ENCODE measurements at places on chromosomes 1 and 21.

- DNase-seq: no peak
Observed at GRCh38 chr1:56084246-56084645, 495.1 kb downstream of the PLPP3 start.

DNA sequence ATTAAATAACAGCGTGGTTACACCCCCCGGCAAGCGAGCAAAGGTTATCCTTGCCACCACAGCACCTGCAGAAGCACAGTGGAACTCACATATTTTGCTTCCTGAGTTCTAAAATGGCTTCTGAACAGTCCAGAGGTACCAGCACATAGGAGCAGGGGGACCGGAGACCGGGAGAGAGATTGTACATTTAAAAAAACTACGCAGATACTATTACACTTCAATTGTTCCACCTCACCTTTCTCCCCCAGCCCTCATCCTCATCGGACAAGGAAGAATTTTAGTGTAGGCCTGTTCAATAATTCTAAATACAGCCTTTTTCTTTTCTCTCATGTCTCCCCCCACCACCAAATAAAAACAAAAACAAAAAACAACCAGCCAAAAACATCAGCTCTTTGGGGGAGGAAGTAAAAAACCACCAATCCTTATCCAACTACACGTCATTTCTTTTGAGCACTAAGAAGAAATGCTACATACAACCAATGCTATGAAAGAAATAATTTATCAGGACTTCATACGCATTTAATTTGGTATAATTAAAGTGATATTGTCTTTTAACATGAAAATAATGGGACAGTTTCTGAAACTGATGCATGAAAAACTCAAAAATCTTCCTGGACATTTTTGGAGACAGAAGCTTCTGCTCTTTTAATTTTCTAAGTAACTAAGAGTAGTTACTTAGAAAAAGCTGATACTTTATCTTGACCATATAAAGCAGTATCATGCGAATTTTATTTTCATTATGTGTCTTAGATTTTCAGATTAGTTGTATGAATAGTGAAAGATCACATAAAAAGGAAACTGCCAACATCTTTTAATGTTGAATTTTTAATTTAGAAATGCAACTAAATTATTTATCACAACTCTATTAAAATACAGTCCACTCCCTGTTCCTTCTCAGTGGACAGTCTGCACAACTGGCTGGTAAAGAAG, 9.1 kb downstream of the CDKN2C start:
- DNase-seq: no peak

GRCh38 chr1:205458777-205459566, 3.1 kb upstream of the BLACAT1 start:
- no peak for DNase-seq

DNA sequence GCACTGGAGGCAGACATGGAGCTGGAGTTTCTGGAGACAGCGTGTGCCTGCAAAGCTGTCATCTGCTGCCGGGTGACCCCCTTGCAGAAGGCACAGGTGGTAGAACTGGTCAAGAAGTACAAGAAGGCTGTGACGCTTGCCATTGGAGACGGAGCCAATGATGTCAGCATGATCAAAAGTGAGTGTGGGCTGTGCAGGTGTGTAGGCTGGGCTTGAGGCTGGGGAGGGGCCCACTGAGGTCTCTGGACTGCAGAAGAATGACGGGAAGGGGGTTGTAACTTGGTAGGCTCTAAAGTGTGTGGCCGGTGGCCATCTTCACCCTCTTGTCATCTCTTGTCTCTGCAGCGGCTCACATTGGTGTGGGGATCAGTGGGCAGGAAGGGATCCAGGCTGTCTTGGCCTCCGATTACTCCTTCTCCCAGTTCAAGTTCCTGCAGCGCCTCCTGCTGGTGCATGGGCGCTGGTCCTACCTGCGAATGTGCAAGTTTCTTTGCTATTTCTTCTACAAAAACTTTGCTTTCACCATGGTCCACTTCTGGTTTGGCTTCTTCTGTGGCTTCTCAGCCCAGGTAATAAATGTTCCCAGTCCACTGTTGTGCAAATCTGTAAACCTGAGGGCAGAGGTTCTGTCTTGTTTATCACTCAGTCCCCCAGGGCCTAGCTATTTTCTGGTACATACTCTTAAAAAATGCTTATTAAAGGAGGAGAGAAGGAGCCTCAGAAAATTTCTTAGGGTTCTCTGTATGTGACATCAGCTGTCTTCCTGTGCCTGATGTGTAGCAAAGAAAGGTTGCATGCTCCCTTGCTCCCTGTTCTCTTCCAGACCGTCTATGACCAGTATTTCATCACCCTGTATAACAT, 19.9 kb downstream of the ATP8B2 start:
- no peak for DNase-seq

DNA sequence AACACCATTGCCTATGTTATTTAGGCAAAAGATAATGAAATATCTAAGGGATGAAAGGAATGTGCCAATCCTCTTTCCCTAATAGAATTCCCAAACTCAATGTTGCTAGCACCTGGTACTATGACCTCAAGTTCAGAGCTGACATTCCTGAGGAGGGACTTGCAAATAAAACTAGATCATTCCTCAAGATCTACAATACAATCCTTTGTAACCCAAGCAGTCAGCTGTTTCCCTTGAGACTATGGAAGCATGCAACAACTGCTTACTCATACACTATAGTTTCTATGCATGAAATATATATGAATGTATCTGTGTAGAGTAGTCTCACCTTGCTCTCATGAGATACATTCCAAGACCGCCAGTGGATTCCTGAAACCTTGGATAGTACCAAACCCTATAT, 65.0 kb downstream of the ABL2 start:
- DNase-seq: no peak

DNA sequence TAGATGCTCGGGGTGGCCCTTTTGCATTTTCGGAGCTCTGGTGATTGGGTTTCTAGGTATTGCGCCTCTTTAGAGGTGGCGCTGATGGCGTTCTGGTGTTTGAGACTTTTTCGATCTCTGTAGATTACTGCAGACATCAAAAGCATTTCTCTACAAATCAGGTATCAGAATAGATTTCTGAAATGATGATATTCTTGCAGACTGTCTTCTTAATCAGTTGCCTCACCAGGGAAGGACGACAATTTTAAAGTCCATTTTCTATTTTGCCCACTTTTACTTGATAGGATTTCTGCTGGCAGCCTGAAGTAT, 65.2 kb upstream of the VAMP3 start:
- no peak for DNase-seq

DNA sequence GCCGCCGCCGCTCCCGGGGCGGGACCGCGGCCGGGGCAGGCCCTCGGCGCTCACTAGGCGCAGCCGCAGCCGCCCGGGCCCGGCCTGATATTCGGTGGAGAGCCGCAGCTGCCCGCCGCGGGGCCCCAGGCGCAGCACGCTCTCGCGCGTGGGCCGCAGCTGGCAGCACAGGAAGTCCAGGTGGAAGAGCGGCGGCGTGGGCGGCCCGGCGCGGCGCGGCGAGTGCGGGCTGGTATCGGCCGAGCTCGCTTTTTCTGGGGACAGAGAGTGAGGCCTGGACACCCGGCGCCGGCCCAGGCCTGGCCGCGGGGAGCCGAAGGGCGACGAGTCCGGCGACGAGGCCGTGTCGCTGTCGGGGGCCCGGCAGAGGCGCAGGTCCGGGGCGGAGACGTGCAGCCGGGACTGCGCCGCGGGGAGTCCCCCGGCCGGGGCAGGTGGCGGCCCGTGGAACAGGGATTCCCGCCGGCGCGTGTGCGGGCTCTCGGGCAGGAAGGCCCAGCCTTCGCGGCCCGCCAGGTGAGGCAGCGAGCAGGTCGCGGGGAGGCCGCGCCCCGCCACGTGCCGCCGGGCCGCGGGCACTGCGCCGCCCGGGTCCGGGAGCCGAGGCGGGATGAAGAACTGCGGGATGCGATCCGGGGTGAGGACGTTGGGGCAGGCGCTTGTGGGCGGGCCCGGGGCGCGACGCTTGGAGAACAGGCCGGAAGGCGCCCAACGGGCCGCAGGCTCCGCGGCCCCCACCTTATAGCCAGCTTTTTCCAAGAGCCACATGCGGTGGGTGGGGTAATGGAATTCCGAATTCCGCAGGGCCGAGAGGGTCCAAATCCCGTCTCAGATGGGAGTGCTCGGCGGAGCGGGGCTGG, 1.2 kb downstream of the C2CD4D start:
- DNase-seq: no peak

DNA sequence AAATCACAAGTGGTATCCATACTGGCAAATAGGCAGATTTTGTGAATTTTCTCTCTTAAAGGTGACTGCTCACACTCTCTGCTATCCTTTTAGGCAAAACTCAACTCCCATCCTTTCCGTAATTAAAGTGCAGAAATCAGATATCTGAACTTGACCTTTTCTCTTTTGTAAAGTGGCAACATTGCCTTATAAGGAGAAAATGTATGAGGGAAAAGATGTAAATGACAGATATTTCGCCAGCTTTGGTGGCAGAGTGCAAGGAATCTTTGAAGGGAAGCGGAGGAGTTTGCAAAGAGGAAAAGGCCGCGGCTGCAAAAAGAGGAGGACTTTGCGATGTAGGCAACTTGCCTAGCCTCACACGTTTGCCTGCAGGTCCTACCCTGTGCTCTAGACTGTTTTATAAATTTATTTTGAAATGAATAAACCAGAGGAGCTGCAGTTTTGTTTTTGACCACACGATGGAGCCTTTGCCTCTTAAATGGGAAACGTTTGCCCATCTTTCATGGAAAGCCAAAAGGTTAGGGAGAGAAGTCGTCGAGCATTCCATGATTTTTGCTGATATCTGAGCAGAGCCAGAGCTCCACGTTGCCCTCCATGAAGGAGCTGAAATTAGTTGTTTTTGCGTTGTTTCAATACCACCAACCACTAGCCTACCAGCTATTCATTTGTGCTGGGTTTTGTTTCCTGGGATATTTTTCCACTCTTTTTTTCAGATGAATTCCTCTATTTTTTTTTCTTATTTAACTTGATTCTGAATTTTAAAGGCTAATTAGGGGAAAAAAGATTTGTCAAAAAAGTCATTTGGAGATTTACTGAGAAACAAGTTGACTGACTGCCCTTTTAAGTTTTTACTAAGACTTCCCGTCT, 242.3 kb downstream of the LMX1A start:
- no peak for DNase-seq

GRCh38 chr1:51175278-51175677, 60.8 kb upstream of the RNF11 start:
- DNase-seq: no peak

DNA sequence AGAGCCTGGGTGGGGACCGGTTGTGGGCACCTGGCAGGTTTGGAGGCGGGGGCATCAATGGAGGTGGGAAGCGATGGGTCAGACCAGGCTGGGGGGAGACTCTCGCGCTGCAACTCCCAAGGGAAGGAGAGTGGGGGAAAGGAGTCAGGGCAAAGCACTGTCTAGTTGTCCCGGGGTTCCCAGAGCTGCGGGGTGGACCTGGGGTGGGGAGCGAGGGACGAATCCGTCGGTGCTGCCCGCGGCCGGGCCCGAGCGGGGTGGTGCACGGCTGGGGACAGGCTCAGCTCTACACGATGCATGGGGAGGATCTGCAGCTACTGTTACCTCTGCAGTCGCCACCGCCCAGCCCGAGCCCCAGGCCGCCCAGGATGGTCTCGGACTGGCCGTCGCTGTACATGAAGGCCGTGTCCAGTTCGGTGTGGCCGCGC, 427 bp downstream of the AKR7A2 start:
- no peak for DNase-seq

DNA sequence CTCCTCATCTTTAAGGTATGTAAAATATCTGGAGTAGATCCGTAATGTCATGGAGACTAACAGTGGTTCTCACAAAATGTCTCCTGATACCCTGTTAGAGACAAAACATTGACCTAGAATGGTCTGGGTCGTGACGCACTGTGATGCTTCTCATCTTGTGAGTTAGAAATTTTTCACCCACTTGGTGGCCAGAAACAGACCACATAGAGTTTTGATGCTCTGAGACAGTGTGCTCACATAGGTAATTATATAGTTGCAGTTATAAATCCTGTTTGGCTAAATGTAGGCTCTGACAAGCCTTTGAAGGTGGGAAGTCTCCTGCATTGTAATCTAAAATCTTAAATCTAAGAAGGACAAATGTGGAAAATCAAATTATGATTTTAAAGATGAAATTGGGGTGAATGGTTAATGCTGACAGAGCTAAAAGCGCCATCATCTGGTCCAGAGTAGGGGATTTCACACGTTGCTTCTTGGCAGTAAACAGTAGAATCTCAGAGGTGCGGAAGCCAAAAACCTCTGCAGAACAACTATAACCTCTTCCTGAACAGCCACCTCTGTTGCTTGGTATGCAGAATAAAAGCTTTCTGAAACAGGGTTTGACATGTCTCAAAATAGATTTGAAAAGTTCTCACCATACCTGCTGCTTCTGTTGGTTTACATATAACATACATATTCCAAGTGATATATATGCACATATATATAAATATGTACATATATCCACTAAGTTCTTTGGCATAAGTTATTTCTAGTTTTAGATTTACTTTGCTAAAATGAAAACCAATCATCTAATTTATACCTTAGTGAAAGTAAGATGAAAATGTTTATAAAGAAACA, 17.1 kb downstream of the RPAP2 start:
- DNase-seq: no peak

GRCh38 chr1:78645723-78646122, 3.9 kb upstream of the IFI44 start:
- DNase-seq: no peak

- no peak for DNase-seq
Observed at GRCh38 chr1:150999051-150999674, 7.5 kb downstream of the MINDY1 start.

GRCh38 chr1:99764909-99765308, 1.5 kb downstream of the FRRS1 start:
- DNase-seq: no peak

DNA sequence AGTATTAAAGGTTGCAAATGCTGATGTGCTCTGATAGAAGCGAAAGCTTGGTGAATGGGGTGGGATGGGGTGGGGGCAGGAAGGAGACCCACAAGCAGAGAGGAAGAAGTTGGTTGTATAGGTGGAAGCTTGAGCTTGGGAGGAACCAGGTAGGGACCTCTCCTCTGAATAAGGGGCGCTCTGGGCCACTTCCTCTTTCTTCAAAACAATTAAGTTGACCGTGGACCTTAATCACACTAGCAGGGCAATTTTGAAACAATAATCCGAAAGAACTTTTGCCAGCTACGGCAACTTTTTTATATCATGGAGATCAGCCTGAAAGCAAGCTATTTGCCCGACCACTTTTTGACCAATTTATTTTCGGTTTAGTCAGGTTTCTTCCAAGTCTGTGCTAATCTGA, 1.9 kb upstream of the DYRK1A start:
- DNase-seq: no peak

GRCh38 chr1:216641669-216642460, 81.4 kb downstream of the ESRRG start:
- DNase-seq: no peak

- no peak for DNase-seq
Observed at GRCh38 chr21:14263879-14264278, 47.9 kb downstream of the RBM11 start.

GRCh38 chr1:211589782-211590721, 11.1 kb upstream of the SLC30A1 start:
- no peak for DNase-seq

- no peak for DNase-seq
Observed at GRCh38 chr1:175530622-175531375, 212.6 kb downstream of the TNR start.

- no peak for DNase-seq
Observed at GRCh38 chr1:206790502-206791250, 18.4 kb upstream of the IL10 start.
